Hematopoietic multipotent progenitor cell (in vitro differentiated cells): ENCODE measurements at places on chromosomes 1 and 21. TPM values are rescaled to one million over a fixed set of nuclear protein-coding genes. Genes with fewer than 3 reads are reported as not detected.

DNA sequence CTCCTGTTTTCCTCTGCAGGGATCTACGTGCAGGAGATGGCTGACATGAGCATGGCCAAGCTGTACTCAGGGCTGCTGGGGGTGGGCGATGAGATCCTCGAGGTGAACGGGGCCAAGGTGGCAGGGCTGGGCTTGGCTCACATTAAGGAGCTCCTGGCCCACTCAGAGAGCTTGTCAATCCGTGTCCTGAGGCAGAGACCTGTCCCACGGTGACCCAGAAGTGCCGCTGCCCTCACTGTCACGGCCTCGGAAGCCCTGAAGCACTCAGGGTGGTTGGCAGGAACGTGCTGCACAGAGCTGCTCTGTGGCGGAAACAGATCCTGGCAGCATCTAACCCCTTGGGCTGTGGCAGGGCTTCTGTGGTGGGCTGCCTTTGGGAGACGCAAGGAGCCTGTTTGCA, 37.6 kb downstream of the KIAA1614 start:
- no peak for DNase-seq

DNA sequence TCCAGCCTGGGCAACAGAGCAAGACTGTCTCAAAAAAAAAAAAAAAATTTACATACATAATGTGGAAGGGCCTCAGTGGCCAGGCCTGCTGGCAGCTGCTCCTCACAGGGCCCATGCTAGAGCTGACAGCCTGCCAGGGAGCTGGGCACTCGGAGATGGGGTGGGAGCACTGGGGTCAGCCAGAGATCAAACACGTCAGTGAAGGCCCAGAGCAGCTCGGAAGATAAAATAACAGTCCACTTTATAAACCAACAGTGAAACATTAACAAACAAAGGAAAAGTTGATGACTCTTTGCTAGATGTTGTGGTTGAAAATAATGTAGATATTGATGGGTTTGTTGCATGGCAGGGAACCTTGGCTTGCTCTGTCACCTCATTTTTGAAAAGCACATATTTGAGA, 42.7 kb downstream of the ATP5PF start:
- no peak for DNase-seq

- no peak for DNase-seq
Measured at GRCh38 chr1:4084048-4084431, 184.0 kb upstream of the C1orf174 start.

Gene DENND2C
- under 0.01 TPM for total RNA-seq

Gene TIE1
- total RNA-seq = 47.7 TPM
